ENCODE measurements at places on chromosomes 13 and 19.

DNA sequence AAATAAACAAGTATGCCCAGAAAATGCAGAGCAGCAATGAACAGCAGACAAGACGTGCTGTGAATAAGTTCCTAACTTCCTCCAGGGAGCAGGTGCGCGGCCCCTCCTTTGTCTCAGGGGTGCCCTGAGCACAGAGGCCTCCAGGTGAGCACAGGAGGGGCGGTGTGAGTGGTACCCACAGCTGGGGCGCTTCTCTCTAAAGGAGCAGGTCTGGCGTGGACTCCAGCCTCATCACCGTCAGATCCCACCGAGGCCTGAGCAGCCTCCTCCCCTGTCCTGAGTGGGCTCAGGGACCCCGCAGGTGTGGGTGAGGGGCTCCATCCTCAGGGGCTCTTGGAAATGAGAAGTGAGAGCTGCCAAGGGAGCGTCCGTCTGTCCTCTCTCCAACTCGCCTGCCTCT lies 3.2 kb downstream of the LILRA5 start:
- no peak for DNase-seq

- DNase-seq: peak; percentile 57
Observed at GRCh38 chr19:45693106-45693788, 781 bp downstream of the QPCTL start.

- no peak for DNase-seq
Observed at GRCh38 chr13:59863621-59864020, 300.1 kb downstream of the DIAPH3 start.

DNA sequence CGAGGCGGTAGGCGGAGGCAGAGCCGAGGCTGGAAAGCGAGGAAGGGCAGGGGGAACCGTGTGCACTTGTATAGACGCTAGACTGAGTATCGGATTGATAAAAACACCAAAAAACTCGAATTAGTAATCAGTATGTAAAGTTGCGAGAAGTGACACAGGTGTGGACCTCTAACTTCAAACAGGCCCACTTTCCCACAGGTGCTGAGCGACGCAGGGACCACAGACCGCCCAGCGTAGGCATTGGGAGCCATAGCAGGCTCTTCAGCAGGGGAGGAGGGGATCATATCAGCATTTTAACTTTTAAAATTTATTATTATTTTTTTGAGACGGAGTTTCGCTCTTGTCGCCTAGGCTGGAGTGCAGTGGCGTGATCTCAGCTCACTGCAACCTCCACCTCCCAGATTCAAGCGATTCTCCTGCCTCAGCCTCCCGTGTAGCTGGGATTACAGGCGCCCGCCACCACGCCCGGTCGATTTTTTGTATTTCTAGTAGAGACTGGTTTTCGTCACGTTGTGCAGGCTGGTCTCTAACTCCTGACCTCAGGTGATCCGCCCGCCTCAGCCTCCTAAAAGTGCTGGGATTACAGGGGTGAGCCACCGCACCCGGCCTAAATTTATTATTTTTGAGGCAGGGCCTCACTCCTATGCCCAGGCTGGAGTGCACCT lies 574 bp downstream of the VMAC start:
- no peak for DNase-seq

DNA sequence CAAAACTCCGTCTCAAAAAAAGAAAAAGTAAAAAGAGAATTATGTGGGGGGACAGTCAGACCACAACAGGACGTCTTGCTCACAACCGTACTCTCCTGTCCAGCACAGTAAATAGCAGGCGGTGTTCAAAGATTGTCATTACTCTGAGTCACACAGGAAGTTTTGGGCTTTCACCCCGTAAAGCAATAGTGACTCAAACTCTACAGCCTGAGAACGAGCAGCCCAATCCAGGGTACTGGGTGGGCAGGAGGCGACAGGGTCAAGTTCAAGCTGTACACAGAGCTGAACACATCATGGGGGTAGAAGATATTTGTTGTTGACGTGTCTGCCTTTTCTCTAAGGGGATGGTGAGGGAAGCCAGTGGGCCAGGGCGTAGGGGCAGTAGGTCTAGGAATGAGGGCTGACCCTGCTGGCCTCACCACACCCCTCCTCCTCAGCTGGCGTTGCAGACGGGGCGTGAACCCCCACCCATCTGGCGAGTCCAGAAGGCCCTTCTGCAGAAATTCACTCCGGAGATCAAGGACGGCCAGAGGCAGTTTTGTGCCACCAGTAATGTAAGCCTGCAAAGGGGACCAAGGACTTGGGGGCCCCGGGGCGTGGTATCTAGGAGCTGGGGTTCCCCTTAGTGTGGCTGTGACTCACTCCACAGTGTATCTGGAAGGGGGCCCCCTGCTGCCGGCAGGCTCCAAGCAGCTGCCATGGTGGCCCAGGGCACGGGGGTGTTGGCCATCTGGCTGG lies 23.3 kb downstream of the PRR12 start:
- no peak for DNase-seq

- DNase-seq: no peak
Observed at GRCh38 chr13:26759907-26760831, at the start of gene GPR12. GPR12 (minus strand) TSS chr13:26760786; CDS start chr13:26759827, 959 bp downstream.

GRCh38 chr13:112069061-112069844 lies 2.3 kb downstream of the SOX1 start:
- DNase-seq: no peak

DNA sequence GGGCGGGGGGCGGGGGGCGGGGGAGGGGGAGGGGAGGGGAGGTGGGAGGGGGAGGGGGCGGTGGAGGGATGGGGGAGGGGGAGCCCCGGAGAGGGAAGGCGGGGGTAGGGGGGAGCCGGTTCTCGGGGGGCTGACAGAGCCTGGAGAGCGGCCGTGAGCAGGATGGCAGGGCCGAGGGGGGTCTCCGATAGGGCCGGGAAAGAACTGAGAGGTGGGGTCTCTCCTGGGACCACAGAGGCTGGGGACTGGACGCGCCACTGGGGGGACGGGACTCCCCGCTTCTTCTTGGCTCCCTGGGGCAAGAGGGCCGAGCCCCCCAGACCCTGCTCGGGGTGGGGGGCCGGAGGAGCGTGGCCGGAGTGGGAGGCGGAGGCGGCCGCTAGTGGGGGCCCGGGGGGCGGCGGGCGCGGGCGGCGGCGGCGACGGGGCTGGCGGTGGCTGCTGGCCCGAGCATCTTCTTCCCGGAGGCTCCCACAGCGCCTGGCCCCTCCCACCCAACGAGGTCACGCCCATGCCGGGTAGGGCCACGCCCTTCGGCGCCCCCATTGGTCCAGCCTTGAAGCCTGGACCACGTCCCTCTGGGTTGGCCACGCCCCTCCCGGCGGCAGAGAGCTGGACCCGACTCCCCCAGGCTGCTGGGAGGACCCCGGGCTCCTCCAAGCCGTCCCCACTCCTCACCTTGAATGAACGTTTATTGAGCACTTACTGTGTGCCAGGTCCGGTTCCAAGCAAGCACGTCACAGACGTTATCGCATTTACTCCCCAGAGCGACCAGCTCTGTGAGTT lies at the start of gene NOVA2:
Gene NOVA2 (minus strand): TSS at position 313 of the 786 bp plus-strand sequence. CDS start 514 bp downstream, outside the sequence.
- DNase-seq: no peak

DNA sequence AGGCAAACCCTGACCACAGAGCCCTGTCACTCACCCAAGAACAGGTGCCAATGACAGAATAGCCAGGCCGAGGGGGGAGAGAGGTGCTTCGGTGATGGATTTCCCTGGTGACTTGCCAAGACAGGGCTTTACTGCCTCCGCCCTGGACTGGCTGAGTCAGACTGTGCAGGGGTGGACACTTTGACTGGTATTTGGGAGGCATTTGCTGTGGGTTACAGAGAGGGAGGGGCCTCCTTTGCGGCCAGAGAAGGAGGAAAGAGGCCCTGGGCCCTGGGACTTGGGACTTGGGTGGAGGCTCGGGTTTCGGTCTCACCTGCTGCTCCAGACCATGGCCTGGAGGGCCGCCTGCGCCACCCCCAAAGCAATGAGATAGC lies 4.6 kb upstream of the EPS8L1 start:
- no peak for DNase-seq

DNA sequence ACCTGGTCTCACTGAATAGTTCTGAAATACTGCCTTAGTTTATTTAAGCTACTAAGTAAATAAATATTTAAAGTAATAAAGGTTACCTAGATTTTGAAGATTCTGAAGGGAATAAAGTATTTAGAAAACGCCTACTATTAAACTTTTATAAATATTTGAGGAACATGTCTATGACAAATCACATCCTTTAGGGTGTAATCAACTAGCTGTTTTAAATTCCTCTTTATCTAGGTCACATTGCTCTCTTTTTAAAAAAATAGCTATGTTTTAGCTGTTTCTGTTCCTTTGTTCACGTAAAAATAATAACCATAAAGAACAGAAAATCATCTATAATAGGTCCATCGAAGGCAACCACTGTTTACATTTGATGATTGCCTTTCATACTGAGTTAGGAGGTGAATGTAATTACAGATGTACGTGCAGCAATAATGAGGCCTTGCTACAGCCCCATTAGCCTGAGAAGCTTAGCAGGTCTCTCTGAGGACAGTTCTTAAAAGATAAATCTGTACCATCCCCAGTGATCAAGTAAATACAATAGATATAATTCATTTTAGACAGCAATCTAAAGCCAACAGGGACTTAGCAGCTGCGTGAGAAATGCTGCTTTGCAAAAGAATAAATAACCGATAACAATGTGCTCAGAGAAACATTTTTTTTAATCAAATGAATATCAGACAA lies 449.5 kb downstream of the LIG4 start:
- no peak for DNase-seq

- DNase-seq: no peak
Observed at GRCh38 chr19:33703438-33703750, 81.6 kb downstream of the CHST8 start.

DNA sequence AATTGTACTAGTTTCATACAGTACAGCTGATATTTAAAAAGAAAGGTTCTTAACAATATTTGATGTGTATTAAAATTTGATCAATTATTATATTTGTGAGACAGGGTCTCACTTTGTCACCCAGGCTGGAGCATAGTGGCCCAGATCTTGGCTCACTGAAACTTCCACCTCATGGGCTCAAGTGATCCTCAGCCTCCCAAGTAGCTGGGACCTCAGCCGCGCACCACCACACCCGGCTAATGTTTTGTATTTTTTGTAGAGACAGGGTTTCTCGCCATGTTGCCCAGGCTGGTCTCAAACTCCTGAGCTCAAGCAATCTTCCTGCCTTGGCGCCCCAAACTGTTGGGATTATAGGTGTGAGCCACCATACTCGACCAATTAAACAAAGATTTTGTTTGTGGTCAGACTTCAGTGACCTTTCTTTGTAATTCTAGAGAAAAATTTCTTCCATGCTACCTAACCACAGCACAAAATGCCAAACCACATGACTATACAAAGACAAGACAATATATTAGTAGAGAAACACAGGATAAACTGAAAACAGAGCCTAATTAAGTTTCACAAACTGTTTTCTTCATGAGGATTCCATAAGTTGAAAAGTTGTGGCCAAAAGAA lies 59.6 kb downstream of the RBM26 start:
- no peak for DNase-seq

- DNase-seq: no peak
Observed at GRCh38 chr13:112185466-112185865, 118.5 kb downstream of the SOX1 start.

- DNase-seq: no peak
Observed at GRCh38 chr19:438416-438958, 22.3 kb downstream of the SHC2 start.

DNA sequence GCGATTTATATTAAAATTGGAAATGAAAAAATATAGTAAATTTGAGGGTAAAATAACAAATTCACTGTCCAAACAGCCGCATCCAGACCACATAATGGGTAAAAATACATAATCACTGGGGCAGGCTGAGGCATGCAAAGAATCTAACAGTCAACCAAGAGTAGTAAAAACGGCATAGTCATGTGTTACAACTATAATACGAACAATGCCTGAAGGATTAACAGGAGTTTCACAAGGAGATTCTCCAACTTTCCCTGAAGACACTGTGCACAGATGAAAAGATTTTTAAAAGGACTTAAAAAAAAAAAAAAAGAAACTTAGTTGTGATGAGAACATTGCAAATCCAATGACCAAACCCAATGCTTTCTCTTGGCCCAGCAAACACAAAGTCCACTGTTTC lies 20.4 kb upstream of the ATXN8OS start:
- no peak for DNase-seq

- no peak for DNase-seq
Observed at GRCh38 chr13:113903912-113904311, 40.0 kb upstream of the GAS6 start.

GRCh38 chr13:19726611-19727010 lies 56.1 kb downstream of the PSPC1 start:
- no peak for DNase-seq

DNA sequence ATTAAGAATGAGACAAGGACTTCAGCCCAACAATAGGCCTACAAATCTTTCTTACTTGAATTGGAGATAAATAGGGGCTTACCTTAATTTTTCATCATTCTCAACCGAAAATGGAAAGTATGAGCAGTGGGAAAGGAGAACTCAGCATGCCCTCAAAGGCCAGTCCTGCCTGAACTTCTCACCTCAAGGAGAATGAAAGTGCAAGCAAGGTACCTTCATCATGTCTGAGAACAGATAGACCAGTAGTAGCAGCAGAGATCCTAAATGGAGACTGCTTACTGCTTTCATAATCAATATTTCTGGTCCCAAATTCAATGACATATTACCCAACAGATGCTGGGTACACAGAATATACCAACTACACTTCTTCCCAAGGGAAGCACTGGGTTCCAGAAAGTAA lies 194.0 kb upstream of the SLITRK1 start:
- DNase-seq: no peak

DNA sequence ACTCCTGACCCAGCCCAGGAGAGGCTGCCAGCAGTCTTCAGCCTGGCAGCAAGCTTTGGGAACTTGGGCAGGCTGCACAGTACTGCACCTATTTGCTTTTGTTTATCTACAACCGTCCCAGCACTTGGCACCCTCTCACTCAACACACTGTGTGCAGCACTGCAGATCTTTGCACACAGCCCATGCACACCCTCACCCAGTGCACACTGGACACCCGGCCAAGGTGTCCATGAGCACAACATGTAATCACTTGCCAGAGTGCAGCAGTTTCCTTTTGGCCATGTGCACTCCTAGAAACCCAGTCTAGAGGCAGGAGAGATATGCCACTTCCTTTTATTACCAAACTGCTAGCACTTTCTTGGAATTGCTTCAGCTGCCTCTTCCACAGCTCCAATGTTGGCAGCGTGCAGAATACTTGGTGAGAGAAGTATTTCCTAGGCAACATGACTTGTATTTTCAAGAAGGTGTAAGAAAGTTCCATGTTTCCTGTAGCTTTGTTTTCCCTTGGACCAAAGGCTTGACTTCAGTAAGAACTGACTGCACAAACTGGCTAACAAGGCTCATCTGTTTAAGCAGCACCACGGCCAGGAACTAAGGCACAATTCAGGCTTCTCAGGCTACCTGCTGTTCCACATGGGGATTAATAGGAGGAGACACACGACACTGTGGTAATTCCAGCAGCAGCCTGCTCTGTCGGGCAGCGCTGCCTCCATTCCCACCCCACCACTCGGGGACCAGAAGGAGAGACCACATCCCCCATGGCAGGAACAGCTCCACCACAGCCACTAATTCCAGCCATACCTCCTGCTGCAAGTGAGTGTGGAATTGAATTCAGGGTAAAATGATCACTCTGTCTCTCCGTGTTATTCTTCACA lies 15.3 kb downstream of the ATP7B start:
- no peak for DNase-seq

DNA sequence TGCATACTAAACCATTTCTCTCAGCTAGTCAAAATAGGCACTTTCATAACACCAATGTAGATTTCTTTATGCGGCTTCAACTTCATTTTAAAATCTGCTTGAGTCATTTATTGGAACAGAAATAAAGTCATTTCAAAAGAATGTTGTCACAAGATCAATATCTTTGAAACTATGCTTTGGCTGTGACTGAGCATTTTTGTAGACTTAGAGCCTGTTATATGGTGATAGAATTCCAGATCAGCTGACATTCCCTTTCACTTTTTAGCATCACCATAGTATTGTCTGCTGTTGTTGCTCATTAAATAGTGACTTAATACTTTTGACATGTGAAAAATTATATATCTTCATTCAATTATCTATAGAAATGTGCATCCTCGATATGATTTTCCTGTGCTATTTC lies 279.2 kb upstream of the PRR20A start:
- no peak for DNase-seq
